Stomach (tissue), 19 donors: ENCODE measurements at places on chromosomes 2 and 18. TPM values are rescaled to one million over a fixed set of nuclear protein-coding genes. Genes with fewer than 3 reads are reported as not detected.

The DPP4 gene
- total RNA-seq: 11.2 TPM

The VSNL1 gene
- total RNA-seq: 21.9 TPM

DNA sequence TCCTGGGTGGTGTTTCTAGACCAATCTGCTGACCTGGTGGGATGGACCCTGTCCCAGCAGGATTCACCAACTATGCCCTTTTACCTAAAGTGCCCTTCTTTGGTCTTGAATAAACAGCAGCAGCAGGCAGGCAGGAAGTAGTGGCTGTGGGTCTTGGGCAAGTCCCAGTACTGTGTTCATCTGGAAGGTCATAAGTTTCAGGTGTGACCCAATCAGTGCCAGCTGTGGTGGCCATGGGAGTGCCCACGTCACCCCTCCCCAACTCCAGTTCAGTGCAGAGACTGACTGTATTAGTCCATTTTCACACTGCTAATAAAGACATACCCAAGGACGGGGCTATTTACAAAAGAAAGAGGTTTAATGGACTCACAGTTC lies 148.3 kb upstream of the SRD5A2 start:
- no peak for DNase-seq

DNA sequence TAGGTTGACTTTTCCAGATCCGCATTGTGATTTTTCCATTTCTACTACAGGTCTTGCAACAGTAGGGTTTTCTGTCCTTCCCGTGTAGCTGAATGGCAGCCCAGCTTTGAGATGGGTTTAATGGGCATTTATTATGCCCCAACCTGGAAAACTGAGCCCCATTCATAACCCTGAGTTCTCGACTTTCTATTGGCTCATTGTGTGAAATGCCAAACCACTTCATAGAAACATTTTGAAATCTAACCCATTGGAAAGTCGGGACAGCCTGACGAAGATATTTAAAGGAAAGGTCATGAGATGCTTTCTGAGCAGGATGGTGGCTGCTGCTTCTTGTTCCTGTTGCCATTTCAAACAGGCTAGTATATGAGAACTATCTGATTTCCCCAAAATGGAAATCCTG lies 203.5 kb downstream of the ZFP36L2 start:
- no peak for DNase-seq
